Esophagus squamous epithelium (tissue), 5 donors: ENCODE measurements at places on chromosomes 7 and 10.

- DNase-seq, result no peak
Observed at GRCh38 chr10:131928248-131929095, 27.7 kb downstream of the PPP2R2D start.

DNA sequence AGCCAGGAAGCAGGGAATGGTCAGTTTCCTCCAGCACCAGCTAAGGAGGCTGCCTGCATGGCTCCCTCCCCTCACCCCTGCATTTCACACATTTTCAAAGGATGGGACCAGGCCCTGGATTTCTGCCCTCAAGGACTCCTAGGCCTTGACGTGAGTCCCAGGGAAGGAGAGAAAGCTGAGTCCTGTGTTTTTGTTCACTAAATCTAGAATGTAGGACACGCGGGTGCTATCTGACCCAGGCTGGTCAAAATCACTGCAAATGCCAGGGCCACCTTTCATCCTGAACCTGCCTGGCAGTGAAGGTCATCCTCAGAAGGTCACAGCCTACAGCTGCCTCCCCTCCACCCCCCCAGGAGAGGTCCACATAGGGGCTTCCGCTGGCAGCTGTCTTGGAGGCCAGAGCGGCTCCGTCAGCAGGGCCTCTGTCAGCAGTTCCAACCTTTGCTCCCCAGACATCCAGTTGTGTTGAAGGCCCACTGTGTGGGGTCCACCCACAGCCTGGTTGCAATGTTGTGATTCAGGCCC, 18.0 kb downstream of the RHBDD2 start:
- no peak for DNase-seq

DNA sequence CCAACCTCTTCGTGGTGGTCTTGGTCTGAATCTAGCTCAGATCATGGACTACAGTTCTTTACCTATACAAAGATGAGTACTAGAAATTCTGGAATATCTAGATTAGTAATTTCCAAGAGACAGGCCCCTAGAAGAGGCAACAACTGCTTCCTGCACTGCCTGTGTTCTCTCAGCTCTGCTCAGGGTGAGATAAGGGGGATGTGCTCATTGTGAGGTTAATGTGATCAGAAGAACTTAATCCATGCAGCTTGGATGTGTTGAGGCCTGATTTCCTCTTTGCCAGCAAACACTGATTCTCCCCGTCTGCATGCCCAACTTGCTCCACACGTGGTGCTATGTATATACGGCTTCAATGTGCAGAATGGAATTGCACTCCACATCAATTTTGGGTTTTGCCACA, 268.0 kb downstream of the PHTF2 start:
- DNase-seq, result no peak

GRCh38 chr7:128458956-128459355, 3.3 kb downstream of the HILPDA start:
- no peak for DNase-seq

GRCh38 chr10:120115959-120116358, 223.4 kb downstream of the SEC23IP start:
- no peak for DNase-seq

DNA sequence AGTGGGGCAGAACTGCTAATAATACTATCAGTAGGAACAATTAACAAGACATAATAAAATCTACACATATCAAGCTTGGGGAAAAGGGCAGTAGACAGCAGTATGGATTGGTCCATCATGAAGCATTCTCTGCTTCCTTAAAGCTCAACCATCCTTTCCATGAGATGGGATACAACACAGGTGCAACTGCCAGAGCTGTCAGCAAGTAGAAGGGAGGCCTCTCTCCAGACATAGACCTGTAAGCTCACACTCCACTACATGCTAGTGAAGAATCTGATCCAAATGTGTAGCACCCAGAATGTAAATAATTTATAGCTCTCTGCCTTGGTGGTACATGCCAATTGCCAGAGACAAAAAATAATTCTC, 41.5 kb upstream of the ANAPC16 start:
- no peak for DNase-seq

DNA sequence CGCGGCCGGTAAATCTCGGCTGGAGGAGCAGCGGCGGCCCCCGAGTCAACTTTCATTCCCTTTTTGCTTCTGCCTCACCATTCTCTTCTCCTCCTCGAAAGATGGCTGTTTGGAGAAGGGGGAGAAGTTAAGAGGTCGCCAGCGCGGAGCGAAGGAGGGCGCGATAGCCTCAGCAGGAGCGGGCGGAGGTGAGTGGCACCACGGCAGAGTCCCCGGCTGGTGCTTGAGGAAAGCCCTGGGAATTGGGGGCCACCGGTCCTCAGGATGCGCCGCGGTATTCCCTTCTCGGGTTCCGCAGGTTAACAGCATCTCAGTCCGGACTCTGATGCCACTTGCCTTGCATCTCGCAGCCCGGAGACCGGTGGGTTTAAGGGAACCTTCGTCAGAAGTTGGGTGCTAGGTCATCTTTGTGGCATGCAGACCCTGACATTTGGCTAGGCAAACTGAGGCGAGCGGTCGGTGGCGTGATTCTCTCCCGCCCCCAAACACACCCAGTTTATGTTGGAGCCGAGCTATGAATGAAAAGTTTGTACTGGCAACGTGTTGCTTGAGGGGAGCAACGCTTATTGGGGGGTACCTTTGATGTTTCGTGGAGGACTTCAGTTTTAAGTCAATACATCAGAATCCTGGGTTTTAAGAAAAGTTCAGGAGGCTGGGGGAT, 59.5 kb upstream of the PRPS1L1 start:
- DNase-seq, result no peak

GRCh38 chr10:110392868-110393740, 88.4 kb upstream of the SMNDC1 start:
- DNase-seq, result no peak

GRCh38 chr10:77637532-77638320, at the start of gene KCNMA1:
TSS of gene KCNMA1 (minus strand) at chr10:77637808.
- DNase-seq, result no peak

DNA sequence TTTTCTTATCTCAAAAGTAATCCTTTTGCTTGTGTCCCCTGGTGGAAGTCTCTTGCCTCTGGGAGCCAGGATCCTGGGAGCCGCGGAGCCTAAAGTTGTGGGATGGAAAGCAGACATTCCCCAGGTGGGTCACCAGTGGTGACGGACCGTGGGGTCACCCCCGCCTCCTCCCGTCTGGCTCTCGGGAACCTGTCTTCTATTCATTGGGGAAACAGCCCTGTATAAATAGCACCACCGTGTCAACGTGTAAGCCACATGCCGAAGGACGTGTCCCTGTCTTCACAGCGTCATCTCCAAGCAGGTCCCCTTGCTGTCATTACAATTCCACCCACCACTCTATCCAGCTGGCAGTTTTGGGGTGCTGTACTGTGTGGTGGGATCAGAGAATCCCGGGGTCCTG, 87.5 kb downstream of the ELFN1 start:
- DNase-seq, result no peak

DNA sequence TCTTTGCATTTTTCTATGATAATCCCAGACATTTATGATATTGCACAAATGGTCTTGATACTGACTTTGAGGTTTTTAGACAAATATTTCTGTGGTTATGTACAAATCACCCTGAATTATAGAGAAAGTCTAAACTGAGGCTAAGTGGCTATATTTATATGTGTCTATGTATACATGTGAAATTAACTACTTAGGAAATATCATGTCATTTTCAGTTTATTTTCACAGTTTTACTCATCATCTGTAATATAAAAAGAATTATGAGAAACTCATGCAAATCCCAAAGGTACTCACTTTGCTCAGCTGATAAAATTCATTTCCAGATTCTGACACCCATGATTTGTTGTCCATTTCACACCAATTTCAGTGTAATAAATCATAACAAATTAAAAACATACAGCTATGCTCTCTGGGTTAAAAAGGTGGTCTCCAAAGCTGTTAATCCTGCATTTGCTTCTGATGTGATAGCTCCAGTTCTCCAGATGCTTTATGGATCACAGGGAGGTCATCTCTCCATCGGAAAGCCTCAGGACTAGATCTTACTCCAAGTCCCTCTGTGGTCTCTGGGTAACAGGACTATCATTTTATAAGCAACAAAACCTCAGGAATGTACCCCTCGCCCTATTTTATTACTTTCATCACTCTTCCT, 673.9 kb downstream of the PARD3 start:
- DNase-seq, result no peak
